Activated T-cell treated with anti-CD3 and anti-CD28 coated beads, Interleukin-2, amount 50 U/mL, for 24 hours (primary cell): ENCODE measurements at places on chromosomes 6 and 20.

GRCh38 chr6:35209081-35209480 is 4.7 kb upstream of the SCUBE3 start:
- no peak for DNase-seq

- no peak for DNase-seq
These were observed 29.1 kb downstream of the LRRN4 start for GRCh38 chr20:6024768-6025167.

DNA sequence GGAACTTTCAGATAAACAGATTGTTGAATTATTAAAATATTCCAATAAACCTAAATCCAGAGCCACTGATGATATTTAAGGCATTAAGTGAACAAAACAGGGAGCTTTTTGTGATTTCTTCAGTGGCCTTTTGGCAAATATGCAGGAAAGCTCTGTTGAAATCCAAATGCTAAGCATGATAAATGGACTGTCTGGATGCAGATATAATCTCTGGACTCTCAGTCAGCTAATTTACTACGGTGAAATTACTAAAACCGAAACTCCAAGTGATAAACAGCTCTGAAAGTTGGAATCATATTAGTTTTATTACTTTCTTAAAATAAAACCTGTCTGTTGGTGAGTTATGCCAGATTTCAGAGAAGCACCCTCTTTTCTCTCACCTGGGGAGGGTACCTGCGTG is 120.3 kb downstream of the IMPG1 start:
- DNase-seq: no peak

DNA sequence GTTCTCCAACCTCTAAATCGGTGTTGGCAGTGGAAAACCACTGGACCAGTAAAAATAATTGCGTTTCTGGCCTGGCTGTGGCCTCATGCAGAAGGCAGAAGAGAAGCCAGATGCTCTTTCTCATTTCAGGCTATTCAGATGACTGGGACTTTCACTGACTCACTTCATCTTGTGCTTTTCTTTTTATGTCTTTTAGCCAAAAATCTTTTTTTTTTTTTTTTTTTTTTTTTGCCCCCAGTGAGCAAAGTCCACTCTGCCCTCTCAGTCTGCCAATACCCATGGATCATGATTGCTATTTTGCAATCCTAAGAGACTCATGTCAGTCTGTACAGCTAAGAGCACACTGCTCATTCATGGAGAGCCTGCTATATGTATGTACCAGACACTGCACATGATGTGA is 962.5 kb downstream of the KIF16B start:
- no peak for DNase-seq

- DNase-seq: no peak
These were observed 187.7 kb downstream of the ASCC3 start for GRCh38 chr6:100693249-100693927.

DNA sequence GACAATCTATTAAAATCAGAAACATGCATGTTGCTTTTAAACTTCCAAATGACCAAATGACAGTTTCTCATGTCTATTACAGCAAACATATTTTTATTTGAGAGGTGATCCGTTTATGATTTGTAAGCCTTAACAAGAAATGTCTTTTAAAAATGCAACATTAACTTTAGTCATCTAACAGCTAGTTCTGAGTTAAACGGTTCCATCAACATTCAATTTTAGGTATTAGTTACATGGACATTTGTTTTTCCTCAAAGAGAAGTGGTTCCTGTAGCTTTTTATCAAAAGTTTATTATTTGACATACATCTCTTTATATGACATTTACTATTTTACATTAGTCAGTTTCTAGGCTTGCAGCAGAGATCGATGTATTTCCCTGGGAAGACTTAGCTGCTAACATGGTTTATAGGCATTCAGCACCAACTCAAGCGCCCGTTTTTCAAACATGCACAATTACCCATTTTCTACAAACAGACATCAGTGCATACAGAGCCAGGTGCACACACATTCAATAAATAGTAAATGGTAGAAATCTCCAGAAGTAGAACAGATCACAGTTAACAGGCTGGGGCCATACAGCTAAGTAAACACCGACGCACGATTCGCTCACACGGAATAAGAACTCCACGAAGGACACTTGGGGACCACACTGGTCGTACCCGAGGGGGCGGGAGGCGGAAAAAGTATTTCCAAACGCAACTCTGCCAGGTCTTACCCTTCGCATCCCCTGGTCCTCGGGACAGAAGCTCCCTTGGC is 882 bp downstream of the CNR1 start:
- no peak for DNase-seq

GRCh38 chr6:36098920-36099647 is 31.2 kb upstream of the MAPK13 start:
- DNase-seq: no peak

- no peak for DNase-seq
These were observed 139.9 kb downstream of the CDH4 start for GRCh38 chr20:61391812-61392520.

DNA sequence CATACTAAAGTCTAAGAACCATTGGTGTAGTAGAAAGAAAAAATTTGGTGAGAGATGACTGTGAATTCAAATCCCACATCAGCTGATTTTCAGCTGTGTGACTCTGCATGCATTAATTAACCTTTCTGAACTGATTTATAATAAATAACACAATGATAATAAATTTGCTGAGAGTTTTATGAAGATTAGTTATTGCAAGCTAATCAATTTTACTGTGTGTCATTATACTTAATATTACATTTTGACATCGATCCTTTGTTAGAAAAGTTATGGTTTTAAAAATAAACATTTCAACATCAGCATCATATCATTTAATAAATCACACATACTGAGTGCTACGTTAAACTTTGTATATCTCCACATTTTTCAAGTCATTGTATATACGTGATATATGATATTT is 599.7 kb upstream of the MMS22L start:
- no peak for DNase-seq

- no peak for DNase-seq
These were observed 27.3 kb upstream of the SHLD1 start for GRCh38 chr20:5722927-5723326.

GRCh38 chr20:15496501-15497039 is 1076.7 kb downstream of the KIF16B start:
- no peak for DNase-seq

GRCh38 chr20:11451793-11452291 is 465.9 kb upstream of the BTBD3 start:
- no peak for DNase-seq

GRCh38 chr6:21612067-21612745 is 18.7 kb downstream of the SOX4 start:
- no peak for DNase-seq

DNA sequence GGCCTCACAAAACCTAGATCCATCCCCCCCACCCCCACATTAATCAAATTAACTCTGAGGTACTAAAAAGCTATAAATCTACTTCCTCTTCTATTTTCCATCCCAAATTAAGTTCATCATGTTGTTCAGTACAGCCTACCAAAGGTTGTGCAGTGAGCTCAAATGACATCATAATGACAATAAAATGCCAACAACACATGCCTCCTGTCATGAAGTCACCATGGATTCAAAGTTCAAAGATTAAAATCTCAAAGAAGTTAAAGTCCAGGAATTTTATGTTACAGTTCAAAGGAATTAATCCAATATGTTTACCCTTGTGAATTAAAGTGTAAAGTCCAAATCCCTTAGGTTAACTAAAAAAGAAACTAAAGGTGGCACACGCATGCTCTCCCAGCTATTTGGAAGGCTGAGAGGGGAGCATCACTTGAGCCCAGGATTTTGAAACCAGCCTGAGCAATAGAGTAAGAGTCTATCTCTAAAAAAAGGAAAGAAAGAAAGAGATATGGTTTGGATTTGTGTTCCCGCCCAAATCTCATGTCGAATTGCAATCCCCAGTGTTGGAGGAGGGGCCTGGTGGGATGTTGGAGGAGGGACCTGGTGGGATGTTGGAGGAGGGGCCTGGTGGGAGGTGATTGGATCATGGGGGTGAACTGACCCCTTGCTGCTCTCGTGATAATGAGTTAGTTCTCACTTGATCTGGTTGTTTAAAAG is 25.7 kb upstream of the SIRT5 start:
- no peak for DNase-seq

DNA sequence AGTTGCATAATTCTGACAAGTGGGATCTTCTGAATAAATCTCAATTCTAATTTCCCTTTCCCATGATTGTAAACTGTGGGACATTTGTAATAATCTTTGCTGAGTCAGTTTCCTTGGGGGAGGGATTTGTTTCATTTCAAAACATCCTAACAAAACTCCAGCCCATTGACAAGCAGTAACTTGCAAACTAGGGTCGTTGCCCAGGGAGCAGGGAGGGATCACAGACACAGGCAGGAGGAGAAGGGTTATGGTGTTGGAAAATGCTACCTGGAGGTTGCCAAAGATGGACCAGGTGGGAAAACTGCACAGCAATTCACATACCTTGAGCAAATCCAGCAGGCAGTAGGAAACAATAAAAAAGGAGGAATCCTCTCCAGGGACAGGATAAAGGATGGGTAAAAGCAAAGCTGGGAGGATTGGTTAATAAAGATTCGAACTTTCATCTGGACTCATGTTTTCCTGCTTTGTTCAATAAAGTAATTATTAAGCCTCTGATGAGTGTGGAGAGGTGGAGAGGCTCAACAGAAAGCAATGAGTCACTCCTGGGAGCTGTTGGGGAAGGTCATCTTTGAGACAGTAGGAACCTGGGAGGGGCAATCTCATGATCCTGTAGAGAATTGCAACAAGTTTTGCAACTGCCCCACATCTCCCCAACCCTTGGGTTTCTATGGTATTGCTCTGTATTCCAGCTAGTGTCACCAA is 87.3 kb upstream of the AKIRIN2 start:
- DNase-seq: no peak

- DNase-seq: no peak
These were observed 104.3 kb downstream of the EDN3 start for GRCh38 chr20:59404749-59405148.

DNA sequence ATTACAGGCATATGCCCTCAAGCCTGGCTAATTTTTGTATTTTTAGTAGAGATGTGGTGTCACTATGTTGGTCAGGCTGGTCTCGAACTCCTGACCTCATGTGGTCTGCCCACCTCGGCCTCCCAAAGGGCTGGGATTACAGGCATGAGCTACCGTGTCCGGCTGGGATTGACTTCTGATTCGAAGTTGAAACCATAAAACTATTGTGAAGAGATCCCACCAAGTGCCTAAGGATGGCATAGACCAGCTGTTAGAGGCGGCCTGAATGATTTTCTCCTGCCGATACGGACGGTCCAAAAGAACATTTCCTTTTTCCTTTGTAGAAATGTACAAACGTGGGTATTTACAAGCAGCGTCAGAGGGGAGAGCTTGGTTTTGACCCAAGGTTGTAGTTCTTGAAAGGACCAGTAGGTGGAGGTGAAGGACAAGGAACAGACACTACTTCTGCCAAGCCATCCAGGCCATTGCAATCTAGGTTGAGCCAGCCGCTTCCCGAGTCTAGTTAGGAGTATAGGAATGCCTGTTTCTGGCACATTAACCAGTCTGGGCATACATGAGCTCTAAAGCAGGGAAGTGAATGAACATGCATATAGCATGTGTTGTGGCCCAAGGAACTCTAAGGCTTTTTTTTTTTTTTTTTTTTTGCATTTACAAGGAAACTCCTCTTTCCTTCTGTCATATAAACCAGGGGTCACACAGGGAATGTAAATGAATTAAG is 29.0 kb downstream of the MOCS3 start:
- DNase-seq: peak; percentile 51

GRCh38 chr20:39851459-39851858 is 837.6 kb downstream of the MAFB start:
- no peak for DNase-seq

DNA sequence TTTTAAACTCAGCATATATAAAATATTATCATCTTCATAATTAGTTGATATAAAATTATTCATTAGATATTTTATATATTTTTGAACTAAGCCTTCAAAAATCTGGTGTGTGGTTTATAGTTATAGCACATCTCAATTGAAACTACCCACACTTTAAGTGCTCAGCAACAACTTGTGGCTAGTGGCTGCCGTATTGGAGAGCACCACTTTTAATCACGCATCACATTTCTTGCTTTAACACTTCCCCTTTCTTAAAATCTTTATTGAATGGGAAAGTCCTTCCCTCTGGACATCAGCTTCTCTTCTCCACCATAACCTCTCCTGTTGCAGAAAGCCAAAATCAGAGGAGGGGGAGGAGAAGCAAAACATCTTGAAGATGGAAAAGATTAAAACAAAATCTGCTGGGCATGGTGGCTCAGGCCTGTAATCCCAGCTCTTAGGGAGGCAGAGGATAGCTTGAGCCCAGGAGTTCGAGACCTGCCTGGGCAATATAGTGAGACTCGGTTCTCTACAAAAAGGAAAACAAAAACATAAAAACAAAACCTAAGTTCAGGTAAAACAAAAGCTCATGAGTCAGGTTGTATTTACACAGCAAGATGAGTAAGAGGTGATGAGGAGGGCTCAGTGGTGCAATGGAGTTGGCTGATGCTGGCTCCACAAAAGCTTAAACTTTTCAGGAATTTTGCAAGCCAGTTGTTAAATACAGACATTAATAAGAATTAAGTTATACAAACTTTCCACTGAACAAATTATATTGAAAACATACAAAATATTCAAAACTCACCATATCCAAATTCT is 237.0 kb upstream of the SUPT3H start:
- no peak for DNase-seq

GRCh38 chr6:138371720-138372119 is 6.0 kb upstream of the SMIM28 start:
- DNase-seq: no peak

DNA sequence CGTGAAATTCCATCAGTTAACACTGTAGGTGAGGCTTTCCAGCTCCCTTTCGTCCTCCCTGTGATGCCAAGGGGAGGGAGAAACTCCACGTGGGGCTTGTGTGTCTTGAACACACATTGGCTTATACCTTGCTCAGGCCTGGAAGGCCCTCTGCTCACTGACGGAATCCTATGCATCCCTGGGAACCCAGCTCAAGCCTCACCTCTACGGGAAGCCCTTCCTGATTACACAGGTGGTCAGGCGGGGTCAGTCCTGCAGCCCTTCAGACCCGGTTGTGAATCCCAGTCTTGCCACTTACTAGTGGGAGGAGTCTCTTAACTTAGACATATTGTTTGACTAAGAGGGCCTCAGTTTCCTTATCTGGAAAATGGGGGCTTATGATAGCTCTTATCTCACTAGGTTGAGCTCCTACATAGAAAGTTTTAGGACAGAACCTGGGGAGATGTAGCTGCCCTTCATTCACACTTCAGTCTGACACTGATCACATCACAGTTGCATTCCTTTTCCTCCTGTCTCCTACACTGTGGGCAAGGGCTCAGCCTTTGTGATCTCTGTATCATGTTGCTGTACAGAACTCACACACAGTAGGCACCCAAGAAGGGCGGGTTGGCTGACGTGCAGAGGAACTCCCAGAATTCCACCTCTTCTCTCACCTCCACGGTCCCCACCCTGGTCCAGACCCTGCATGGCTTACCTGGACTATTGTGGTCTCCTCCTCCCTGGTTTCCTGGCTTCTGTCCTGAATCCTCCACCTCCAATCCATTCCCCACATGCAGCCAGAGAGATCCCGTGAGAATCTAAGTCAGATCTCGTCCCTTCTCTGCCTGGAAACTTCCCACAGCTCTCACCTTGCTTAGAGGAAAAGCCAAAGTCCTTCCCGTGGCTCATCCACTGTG is 129.6 kb downstream of the CEBPB start:
- DNase-seq: no peak

DNA sequence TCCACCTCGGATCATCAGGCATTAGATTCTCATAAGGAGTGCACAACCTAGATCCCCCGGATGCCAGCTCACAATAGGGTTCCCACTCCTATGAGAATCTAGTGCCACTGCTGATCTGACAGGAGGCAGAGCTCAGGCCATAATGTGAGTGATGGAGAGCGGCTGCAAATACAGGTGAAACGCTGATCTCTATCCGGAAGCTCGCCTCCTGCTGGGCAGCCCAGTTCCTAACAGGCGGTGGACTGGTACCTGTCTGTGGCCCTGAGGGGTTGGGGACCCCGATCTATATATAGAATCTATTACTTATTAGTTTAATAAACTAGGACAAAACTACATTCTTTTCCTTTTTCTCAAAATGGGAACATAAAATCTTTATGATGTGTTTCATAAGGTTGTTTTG is 741.9 kb downstream of the RFPL4B start:
- no peak for DNase-seq
